LoVo (cell line): ENCODE measurements at places on chromosomes 2 and 18.

- DNase-seq, result no peak
Observed at GRCh38 chr2:40642237-40642636, 190.3 kb upstream of the SLC8A1 start.

GRCh38 chr2:127733816-127734537 lies 32.7 kb downstream of the SFT2D3 start:
- DNase-seq, result no peak

- DNase-seq, result no peak
Observed at GRCh38 chr2:16614314-16614860, 51.2 kb downstream of the CYRIA start.

DNA sequence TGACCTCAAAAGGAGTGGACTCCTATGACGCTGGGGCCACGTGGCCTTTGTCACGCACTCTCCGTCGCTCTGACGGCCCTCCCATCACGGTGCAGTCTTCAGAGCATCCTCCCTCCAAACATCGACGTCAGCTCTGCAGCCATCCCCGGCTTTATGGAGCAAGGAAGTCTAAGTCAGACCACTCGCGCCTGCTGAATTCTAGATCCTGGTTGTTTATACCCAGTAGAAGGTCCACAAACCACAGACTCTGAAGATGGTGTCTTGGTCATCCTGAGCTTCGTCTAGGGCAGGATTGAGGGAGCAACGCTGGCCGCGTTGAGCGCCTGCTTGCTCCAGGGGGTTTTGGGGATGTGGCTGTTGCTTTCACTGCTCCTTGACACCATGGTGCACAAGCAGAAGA lies 228.0 kb upstream of the SALL3 start:
- no peak for DNase-seq

- no peak for DNase-seq
Observed at GRCh38 chr18:2444201-2444875, 127.0 kb downstream of the METTL4 start.

DNA sequence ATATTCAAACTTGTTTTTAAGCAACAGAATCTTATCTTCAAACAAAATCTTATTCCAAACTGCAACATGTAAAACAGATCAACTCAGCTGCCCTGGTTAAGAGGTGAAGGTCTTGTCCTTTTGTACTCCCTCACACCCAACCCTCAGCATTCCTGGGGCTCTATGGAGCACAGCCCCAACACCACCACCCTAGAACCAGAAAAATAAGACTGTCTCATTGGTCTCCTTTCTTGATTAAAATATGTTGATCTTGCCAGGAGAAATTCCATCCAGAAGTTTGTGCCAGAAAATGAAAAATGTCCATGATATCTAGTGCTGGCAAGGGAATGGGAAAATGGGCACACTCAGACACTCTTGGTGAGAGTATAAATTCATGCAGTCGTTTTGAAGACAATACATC lies 62.1 kb upstream of the TMEM17 start:
- DNase-seq, result no peak

DNA sequence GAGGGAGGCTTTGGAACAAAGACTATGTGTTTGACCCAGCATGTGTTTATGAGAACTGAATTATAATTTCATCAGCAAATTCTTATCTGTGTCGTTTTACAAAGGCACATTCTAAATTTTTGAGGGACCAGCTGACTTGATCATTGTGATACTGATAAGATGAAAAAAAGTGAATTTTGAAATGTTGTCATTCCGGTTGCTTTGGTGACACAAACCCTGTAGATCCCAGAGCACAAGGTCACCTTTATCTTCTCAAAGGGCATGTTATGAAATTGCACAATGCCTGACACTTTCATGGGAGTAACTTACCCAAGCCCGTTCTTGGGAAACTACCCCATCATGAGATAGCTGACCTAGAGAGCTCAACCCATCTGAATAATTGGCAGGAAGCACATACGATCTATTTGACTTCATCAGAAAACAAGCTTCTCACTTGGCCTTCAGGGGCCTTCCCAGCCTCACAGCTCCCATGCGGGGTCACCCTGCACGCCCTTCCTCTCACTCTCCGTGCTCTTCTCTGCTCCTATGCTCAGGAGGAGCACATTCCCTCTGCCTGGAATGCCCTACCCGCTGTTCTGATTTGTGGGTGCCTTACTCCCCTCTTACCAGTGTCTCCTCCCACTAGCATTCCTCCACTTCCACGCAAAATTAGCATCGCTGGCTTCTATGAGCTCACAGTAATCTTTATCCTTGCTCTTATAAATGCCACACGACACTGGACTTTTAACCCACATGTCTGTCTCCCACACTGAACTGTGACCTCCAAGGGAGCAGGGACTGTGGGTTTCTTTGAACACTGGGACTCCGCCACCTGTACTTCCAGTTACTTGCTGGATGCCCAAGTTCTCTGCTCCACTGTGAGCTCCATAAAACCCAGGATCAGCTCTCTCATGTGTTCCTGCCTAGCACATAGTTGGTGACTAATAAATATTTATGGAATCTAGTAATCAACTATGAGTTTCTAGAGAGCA lies 555.8 kb upstream of the ID2 start:
- no peak for DNase-seq

DNA sequence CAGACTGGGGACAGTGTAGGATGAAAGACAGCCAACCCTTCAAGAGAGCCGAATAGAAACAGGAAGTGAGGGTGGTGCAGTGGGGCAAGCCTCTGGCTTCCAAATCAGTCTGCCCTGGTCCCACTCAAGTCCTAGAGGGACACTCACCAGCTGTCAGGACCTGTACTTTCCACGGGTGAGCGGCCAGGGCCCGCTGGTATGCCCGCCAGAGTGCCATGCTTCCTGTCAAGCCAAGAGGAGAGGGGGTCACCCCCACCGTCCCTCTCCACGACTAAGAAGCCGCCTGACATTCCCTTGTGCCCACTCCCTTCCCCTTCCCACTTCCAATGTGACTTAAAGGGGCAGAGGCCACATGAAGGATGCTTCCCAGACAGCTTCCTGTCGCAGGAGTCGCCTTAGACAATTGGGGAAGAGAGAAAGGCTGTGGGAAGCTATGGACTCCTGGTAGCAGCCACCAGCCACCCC lies 564 bp downstream of the MPV17 start:
- DNase-seq, result peak; percentile 16

DNA sequence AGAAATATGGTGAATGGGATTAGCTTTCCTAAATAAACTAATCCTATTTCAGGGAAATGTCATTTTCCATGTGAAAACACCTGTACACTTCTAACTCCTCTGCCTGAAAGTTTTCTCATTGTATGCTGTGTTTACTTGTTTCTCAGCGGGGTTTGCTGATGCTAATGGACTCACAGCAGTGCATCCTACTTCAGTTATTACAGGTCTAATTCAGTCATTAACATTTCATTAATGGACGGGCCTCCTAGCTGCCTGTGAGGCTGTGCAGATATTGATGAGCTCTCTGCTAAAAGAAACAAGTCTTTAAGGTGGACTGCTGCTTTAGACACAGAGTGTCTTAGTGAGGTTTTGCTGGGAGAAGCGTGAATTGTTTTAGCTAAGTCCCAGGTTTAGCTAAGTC lies 1342.0 kb upstream of the ZEB2 start:
- no peak for DNase-seq

DNA sequence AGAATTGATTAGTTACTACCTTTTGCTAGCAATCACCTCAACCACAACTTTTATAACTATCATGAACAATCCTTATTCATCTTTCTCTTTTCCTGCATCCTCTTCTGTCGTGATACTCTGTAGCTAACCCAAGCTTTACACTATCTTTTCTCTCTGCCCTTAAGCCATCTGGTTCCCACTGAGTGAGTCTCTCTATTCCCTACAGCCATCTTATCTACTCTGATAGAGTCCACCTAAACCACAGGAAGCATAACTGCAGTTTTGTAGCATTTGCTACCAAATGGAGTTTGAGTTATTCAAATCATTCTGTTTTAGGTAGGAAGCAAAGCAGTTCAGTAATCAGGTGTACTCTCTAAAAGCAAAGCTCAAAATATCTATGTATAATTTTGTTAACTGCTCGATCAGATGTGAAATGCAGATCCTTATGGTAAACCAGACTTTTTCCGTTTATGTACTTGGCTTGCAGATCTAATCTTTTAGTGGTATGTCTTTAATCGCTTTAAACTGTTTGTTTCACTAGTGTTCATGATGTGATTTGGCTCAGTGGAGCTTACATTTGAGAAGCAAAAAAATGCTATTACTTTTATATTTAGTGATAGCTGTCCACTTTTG lies 91.0 kb downstream of the CSRNP3 start:
- no peak for DNase-seq

- no peak for DNase-seq
Observed at GRCh38 chr2:94875820-94876522, 4.7 kb downstream of the TEKT4 start.

- DNase-seq, result no peak
Observed at GRCh38 chr2:39377226-39377939, 59.7 kb downstream of the MAP4K3 start.

GRCh38 chr2:26020231-26020640 lies 13.6 kb upstream of the RAB10 start:
- no peak for DNase-seq

- peak; percentile 56 for DNase-seq
Observed at GRCh38 chr2:46117379-46117778, 179.8 kb upstream of the EPAS1 start.

DNA sequence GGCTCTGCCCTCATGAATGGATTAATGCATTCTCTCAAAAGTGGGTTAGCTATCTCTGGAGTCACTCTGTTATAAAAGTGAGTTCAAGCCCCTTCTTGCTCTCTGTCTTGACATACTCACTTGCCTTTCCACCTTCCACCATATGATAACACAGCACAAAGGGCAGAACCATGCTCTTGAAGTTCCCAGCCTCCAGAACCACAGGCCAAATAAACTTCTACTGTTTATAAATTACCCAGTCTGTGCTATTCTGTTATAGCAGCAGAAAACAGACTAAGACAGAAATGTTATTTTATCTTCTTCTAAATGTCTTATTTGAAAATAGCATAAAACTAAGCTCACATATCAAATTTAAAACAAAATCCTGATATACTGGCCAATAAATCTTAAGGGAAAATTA lies 15.0 kb downstream of the RAB1A start:
- no peak for DNase-seq

DNA sequence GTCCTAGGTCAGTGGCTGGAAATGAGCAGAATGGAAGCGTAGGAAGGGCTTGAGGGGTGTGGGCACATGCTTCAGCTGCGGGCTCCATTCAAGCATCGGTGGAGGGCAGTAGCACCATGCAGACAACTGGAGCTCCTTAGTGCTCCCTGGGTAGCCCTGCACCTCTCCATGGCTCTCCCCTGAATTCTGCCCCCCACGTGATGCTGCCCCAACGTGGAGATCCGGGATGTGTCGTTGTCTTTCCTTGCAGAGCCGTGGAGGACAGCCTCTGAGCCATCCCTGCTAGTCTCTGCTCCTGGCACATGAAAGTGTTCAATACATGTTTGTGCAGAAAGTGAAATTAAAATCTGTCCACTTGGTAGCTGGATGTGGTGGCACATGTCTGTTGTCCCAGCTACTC lies 94.5 kb downstream of the SH3RF3 start:
- DNase-seq, result no peak

DNA sequence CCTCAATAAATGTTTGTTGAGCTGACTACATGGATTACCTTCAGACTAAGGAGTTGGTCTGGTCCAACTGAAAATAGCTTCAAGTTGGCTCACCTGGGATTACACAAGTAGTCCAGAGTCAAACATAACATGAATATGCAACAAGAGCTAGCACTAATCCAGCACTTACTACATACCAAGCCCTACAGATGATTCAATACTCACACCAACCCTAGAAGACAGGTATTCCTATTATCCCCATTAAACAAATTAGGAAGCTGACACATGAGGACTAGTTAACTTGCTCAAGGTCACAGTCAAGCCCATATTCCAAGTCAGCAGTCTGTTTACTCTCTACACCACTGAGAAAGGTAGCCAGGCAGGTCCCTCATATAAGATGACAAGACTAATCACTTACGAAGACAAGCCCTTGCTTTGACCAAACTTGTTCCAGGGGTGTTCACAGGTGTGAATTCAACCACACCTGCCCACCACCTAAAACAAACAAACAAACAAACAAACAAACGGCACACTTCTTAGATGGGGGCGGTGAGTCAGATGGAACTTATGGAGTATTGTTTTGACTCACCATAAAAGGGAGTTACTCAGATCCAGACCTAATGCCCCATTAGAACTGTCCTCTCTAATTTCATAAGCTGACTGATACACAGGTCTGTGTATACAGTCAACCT lies 29.1 kb downstream of the TMEM131 start:
- peak; percentile 14 for DNase-seq

DNA sequence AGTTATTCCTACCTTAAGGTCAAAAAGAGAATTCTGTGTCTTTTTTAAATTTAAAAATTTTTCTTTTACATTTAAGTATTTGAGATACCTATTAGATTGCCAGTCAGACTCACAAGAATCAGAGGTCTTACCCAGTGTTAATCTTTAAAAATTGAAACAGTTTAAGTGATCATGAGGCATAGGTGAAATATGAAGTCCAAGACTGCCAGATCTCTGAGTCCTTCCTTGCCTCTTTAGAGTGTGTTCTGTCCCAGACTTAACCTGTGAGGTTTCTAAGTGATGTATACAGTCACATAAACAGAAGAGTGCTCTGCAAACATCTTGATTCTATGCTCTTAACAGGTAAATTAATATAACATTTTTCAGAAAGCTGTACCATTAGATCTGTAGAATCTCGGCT lies 40.6 kb downstream of the ACTR3 start:
- no peak for DNase-seq

DNA sequence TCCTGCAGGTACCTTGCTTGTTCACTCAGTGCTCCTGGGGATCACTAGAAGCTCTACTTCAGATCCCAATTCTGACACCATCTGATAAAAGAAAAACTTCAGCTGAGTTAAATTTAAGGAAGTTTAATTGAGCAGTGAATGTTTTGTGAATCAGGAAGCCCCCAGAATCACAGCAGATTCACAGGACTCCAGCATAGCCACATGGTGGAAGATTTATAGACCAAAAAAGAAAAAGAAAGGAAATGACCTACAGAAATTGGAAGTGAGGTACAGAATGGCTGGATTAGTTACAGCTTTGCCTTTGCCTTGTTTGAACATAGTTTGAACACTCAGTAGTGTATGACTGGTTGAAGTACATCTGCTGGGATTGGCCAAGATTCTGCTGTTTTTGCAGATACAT lies 182.7 kb upstream of the SCN7A start:
- DNase-seq, result no peak

DNA sequence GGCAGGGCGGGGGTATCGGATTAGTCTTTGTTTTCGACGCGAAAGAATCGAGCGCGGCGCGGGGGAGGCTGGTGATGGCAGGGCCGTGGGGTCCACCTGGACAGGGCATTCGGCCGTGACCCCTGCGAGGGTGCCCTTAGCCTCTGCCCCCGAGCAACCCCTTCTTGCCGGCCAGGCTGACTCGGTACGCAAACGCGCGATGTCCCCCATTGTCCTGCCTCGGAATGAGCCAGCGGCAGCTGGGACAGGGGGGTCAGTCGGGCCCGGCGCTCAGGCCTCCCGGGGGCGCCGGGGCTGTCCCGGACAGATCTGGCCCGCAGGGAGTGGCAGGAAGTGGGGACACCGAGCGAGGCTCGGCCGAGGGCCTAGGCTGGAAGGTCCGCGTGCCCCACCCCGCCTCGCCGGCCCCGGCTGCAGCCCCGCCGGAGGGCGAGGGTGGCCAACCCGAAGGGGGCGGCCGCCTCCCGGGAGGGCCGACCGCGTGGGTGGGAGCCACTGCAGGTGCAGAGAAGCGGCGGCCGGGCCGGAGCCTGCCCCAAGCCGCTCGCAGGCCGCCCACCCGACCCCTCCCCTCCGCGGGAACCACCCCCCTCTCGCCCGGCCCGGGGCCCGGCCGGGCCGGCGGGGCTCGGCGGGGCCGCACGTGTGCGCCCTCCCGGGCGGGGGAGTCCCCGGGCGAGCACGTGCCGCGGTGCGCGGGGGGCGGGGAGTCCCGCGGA lies at the start of gene TET3:
Gene TET3 (plus strand): TSS at position 708 of the 719 bp plus-strand sequence. CDS start 1,494 bp downstream, outside the sequence.
- DNase-seq, result peak; percentile 38
